ENCODE measurements at places on chromosomes 12 and 14. TPM values are rescaled to one million over a fixed set of nuclear protein-coding genes. Genes with fewer than 3 reads are reported as not detected.

DNA sequence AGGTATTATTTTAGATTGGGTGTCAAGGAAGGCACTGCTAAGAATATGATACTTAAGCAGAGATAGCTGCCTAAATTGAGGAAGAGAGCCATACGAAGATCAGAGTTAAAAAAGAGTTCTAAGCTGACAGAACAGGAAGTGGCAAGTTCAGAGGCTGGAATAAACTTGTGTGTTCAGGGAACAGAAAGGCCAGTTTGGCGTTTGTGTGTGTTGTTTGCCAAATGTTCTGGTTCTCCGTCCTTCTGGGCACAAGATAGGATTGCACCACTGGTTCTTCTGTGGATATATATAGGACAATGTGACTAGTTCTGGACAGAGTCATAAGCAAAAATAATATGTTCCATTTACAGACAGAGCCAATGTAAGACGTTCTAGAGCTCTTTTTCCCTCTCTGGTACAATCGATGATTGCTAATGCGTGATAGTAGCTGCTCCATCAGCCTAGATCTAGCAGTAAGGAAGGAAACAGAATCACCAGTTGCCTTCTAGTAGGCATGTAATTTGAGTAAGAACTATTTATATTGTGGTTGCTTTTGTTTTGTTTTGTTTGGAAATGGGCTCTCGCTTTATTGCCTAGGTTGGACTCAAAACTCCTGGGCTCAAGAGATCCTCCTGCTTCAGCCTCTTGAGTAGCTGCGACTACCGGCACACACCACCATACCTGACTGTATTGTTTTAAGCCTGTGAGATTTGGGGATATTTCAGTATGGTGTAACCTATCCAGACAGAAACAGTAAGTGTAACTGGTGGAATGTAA, 7.4 kb downstream of the BBS10 start:
- DNase-seq, result no peak

DNA sequence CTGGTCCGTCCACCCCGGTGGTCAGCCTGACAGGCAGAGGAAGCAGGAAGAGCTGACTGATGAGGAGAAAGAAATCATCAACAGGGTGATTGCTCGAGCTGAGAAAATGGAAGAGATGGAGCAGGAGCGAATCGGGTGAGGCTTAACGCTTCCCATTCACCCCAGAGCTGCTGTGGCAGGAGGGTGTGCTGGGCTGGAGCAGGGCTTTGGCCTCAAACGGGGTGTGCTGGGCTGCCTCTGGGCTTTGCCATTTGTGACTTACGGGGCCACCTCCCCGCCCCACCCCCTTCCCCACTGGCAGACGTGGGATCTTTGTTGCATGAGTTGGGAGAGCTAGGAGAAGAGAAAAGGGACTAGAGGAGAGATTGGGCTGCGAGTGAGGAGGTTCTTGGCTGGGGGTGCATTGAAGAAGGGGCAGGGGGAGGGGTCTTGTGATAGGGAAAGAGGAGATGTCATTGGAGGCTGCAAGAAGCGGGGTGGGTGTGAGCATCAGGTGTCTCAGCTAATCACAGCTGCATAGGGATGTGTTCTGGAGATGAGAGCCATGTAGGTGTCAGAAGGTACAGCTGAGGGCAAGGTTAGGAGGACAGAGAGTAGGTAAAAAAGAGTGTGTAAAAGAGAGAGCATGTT, 56.3 kb downstream of the RPH3A start:
- no peak for DNase-seq

- no peak for DNase-seq
Observed at GRCh38 chr12:53051058-53051880, 1.4 kb downstream of the TNS2 start.

DNA sequence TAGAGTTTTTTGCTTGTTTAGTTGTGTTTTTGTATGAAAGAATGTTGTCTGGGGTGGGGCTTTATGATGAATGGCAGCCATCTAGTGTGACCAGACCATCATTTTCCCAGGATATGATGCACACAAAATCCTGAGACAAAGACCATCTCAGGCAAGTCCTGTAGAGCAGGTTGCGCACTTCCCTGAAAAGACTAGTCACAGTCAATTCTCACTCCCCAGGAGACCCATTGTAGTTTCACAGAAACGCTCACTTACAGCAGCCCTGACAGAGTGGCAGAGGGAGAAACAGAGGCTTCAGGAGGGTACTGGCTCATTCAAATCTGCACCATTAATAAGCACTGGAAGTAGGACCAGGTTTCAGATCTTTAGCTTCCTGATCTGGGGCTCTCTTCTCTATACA, 183.2 kb downstream of the TMEM117 start:
- DNase-seq, result no peak

DNA sequence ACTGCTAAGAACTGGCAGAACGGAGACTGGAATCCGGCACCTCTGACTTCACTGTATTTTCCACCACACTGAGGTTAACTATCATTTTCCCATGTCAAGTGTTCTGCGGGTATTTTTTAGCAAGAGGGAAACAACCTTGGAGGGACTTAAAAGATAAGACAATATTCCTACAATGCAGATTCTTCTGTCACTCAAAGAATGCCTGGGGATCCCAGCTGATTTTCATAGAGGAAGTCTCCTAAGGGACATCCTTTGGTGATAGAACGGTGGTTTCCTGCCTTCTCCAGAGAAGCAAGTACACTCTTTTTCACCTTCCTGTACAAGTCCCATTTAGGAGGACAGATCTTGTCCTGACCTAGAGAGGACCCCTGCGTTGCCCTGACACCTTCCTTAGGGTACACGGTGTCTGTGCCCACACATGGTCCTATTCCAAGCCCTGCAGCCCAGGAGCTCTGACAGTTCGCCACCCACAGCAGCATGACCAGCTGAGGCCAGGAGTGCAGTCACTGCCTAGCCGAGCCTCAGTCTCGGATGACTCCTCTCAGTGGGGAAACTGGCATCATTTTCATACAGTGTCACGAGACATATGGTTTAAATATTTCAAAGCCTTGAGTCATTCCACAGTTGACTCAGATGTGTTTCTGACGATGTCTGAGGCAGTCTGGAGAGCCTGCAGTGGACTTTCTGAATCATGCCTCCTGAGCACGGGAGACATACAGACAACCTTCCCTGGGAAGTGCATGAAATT, 181.3 kb upstream of the FKBP4 start:
- DNase-seq, result no peak

DNA sequence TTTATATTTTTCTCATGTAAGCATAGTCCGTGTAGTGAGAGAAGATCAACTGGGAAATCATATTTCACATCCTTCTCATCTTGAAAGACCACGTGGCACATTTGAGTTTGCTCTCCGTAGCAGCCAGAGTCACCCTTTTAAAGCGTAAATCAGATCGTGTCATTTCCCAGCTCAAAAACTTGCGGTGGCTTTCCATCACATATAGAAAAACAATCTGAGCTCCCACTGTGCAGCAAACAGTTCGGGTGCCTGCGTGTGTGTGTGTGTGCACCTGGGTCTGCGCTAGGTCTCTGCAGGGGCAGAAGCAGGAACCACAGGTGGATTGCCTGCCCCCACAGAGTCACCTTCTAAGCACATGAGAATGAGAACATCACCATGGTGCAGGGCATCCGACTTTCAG, 338.2 kb downstream of the TRHDE start:
- no peak for DNase-seq

- DNase-seq, result no peak
Observed at GRCh38 chr12:32181498-32182175, 75.0 kb downstream of the BICD1 start.

DNA sequence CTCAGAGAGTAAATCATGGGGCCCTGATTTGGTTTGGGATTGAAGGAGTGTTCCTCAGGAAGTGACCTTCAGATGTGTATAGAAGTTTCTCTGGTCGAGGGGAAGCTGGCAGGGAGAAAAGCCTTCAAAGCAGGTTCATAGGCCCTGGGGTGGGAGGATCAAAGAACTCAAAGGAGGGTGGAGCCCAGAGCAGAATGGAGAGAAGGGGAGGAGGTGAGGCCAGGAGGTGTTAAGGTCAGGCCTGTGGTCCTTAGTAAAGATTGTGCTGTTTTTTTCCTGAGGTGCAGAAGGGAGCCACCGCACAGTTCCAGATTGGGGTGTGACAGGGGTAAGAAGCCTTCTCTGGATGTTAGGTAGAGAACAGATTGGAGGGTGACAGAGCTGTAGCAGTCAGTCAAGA, 9.7 kb upstream of the CFAP251 start:
- DNase-seq, result no peak

DNA sequence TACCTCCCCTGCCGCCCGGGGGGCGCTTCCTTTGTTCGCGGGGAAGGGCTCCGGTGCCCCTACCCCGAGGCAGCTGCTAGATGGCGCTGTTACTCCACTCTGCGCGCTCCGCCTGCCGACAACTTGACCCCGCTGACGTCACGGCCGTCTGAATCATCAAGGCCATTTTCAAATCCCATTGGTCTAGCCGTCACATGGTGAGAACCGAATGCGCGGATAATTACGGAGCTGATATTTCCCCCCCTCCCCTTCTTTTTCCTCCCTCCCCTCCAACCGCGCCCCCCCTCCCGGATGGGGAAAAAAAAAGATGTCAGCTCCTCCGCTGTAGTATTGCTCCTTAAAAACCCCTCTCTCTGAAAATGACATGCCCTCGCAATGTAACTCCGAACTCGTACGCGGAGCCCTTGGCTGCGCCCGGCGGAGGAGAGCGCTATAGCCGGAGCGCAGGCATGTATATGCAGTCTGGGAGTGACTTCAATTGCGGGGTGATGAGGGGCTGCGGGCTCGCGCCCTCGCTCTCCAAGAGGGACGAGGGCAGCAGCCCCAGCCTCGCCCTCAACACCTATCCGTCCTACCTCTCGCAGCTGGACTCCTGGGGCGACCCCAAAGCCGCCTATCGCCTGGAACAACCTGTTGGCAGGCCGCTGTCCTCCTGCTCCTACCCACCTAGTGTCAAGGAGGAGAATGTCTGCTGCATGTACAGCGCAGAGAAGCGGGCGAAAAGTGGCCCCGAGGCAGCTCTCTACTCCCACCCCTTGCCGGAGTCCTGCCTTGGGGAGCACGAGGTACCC, at the start of gene HOXC10:
Gene HOXC10, plus strand, starts transcription at position 246 of the 791 bp plus-strand sequence. Its CDS starts 114 bp downstream, at position 360.
- peak; percentile 71 for DNase-seq

DNA sequence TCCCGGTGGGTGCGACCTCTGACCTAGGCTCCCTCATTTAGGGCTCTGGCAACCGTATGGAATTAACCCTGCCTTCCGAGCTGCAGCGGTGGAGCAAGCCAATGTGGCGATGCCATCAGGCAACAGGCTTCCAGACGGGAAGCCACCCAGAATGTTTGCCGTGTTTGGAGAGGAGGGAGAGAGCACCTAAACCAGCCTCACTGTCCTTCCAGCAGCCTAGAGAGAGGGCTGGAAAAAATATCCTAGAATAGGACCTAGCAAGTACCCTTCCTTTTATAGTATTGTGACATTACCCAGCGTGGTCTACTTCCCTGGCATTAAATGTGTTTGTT, 287 bp upstream of the SLC2A13 start:
- no peak for DNase-seq

DNA sequence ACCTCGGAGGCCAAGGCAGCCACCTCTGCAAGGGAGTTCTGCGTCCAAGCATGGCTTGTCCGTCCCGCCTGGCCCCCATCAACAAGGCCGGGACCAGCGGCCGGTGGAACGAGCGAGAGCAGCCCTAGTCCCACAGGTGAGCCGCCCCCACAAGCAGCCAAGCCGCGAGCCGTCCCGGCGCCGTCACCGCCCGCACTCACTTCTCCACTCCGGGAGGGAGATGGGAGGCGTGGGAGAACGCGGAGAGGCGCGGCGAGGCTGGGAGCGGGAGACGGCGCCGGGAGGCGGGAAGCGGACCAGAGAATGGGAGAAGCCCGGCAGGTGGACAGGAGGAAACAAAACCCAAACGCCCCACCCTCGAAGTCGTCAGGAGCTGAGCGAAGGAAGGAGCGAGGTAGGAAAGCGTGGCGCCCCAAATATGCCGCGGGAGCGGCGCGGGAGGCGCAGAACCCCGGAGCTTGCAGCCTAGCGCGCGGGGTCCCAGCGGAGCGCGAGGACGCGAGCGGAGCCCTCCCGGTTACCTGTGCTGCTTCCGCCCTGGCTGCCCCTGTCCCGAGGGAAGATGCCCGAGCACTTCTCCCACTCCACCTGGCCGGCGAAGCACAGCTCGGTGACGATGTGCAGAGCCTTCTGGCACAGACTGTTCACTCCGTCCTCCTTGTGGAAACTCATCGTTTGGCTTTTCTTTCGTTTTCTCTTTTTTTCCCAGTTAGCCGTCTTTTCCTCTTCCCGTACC, 600 bp downstream of the SYT10 start:
- no peak for DNase-seq

GRCh38 chr12:15123401-15123800, 97.8 kb downstream of the RERG start:
- DNase-seq, result no peak

GRCh38 chr12:118055865-118056773, 4.9 kb downstream of the WSB2 start:
- DNase-seq, result no peak

GRCh38 chr12:47774663-47775062, 1.6 kb downstream of the SLC48A1 start:
- no peak for DNase-seq

DNA sequence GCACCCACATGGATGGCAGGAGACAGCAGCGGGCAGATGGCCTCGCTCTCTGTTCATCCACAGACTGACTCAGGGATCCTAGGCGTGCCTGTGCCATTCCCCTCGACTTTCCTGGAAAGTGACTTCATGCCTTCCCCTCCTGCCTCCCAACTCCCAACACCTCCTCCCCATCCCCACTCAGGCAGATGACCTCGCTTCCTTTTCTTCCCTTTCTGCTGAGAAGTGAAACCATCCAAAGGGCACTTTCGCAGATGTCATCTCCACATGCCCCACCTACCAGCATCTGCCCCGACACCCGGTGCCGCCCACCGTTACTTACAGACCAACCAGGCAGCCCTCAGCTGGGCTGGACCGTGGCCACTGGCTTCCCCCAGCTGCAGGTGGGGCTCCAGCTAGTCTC, 29.6 kb downstream of the BEGAIN start:
- DNase-seq, result no peak

DNA sequence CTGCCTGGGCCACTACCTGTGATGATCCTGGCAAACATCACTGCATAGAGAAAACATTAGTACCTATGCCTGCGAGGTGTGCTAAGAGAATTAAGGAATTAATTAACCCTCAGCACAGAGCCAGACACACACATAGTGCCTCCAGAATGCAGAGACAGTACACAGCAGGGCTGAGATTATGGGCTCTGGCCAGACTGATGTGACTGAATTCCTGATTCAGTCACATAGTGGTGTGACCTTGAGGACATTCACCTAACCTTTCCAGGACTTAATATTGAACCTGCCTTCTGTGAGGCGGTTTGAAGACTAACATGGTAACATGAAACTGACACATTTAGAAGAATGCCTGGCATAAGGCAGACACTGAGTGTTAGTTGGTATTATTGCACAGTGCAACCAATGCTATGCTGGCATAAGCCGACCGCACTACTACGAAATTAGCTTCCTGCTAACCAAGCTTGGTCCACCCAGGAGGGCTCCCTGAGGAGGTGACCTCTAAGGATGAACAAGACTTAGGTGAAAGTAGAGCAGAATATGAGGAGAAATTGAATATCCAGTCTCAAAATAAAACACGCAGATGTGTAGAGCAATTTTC, 32.0 kb upstream of the SELPLG start:
- no peak for DNase-seq

The CCDC196 gene
- not detected for total RNA-seq

The SYNE3 gene
- total RNA-seq, result 95.8 TPM

The KDM2B gene
- total RNA-seq, result 72.7 TPM

The PLBD1 gene
- not detected for total RNA-seq

The LMO3 gene
- total RNA-seq, result not detected

The AMIGO2 gene
- 10.8 TPM for total RNA-seq

The SLC35F4 gene
- not detected for total RNA-seq

The CLEC12A gene
- total RNA-seq, result 0.52 TPM

The CDH24 gene
- total RNA-seq, result 3.0 TPM

The CLEC4C gene
- total RNA-seq, result not detected

All from activated CD4-positive, alpha-beta T cell treated with anti-CD3 and anti-CD28 coated beads, Interleukin-2, amount 10 ng/mL, durations not matched to agents 7 days and 5 days (primary cell).